ENCODE measurements at places on chromosomes 7 and 10.

DNA sequence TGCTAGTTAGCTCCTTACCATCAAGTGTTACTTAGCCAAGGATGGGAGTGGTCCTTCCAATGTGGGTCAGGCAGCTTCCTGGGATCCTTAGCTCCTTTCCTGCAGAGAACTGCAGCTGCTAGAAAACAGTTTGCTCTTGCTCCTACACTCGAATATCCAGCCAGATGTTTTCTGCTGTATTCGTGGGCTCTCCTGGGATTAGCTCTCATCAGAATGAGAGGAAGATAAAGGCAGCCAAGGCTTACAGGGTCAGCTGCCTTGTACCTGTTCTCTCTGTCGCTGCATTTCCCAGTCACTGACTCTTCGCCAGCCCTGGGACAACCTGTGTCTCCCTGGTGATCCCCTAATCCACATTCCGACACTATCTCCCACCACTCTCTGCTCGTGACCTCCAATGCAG is 29.0 kb downstream of the NEUROD6 start:
- no peak for DNase-seq

GRCh38 chr10:80468806-80469421 is 14.8 kb downstream of the TSPAN14 start:
- DNase-seq, result no peak

- no peak for DNase-seq
Observed at GRCh38 chr10:36030516-36030915, 388.4 kb upstream of the FZD8 start.

GRCh38 chr7:70091362-70091761 is 493.1 kb downstream of the AUTS2 start:
- DNase-seq, result no peak

- no peak for DNase-seq
Observed at GRCh38 chr10:132450825-132451505, 54.0 kb downstream of the PWWP2B start.

GRCh38 chr7:104480529-104480928 is 152.1 kb downstream of the LHFPL3 start:
- DNase-seq, result no peak

- no peak for DNase-seq
Observed at GRCh38 chr7:68511281-68511680, 1087.0 kb upstream of the AUTS2 start.
